Stimulated activated CD8-positive, alpha-beta memory T cell treated with anti-CD3 and anti-CD28 coated beads, Interleukin-4, amount 100 ng/mL, for 1 hour (primary cell): ENCODE measurements at places on chromosomes 7 and 10.

DNA sequence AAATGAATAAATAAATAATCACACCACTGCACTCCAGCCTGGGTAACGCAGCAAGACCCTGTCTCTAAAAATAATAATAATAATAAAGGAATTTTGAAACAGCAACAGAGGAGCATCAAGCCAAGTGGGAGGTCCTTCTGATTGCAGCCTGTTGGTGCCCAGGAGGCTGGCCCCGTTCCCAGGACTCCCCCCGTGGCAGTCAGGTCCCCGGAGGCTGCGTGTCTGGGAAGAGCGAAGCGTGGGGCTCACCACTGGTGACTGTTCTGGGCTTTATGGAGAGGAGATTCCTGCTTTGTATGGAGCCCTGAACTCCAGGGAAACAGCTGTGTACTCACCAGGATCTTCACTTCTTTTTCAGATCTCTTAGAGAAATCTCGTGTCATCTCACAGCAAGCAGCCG is 19.3 kb upstream of the MYH16 start:
- DNase-seq, result no peak

DNA sequence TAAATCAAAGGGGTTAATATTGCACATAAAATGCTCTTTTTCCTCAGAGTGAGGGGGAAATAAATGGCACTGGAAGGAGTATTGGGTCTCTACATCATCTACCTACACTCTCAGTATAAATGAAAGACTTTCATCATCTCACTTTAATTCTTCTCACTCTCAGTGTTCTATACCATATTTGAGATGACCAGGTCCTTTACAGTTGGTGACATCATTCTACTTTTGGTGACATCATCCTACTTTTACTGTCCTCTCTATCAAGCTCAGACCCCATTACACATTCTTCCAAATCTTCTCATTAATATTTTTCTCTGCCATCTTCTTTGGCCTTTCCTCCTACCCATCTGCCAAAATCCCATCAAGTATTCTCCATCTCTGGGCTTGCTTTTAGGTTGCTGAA is 74.6 kb upstream of the TMEM106B start:
- no peak for DNase-seq

DNA sequence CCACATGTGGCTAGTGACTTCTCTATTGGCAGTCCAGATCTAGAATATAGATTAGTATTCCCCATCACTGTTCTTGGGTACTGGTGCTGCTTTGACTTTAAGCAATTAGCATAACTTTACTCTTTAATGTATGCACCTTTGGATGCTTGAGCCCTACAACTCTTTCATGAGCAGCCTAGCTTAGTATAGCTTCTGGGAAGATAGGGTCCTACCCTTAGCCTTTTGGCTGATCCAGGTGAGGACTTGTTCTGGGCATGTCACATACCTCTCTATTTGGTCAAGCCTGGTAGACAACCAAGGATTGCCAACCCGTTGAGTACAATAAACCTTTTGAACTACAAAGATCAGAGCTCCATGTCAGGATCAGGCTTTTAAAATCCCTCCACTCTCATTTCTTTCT is 17.7 kb downstream of the PCGF5 start:
- DNase-seq, result no peak

DNA sequence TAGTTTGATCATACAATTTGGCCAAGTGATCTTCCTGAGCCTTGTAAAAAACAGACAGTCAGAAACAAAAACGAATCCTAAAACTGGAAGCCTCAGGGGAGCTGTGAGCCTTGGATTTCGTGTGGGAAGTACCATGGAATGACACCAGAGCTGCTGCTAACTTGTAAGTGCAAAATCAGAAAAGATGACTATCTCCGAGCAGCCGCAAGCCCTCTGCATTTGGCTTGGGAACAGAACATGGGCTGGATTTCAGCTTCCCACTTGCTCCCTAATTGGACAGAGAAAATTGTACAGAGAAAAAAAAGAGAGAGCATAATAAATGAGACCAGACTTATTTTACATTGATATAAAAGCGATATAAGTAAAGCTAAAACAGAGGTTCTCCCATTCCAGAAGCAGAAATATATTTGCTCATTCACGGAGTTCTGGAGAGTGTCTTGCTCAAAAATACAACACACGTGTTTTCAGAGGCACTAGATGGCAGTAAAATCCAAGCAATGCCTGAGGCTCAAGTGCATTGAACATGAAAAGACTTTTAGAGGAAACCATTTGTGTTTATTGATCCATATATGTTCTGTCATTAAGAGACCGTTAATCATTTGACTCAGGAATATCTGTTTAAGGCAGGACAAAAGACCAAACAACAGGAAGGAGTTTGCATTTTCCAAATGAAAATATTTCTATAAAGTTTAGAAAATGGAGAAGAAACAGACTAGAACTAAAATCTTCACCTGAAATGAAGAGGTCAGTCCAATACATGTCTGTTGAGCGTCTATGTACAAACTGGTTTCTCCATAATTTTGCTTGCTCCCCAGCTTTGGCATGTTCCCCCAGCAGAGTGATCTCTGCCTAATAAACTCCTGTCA is 78.3 kb upstream of the SLC26A5 start:
- no peak for DNase-seq

- no peak for DNase-seq
These were observed 44.8 kb downstream of the ADCYAP1R1 start for GRCh38 chr7:31096877-31097258.
